NCI-H187 (cell line): ENCODE measurements at places on chromosomes 11 and 22.

- DNase-seq = no peak
Measured at GRCh38 chr11:118530180-118530682, 761 bp upstream of the TMEM25 start.

DNA sequence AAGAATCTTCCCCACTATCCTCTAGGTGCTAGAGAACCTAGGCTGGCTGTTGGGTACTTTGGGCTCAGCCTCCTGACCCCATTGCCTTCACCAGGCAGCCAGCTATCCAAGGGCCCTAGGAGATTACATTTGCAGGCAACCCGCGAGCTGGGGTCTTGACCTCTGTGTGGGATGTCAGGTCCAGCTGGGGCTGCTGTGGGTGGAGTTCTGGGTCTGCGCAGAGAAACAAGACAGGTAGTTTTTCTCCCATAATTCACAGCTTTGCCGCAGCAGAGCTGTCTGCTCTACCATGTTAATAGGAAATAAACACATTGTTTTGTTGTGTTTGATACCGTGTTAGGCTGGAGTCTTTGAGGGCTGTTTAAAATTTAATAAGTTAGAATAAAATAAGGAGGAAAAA, 142.8 kb upstream of the PLET1 start:
- no peak for DNase-seq

- no peak for DNase-seq
Measured at GRCh38 chr11:9697766-9698165, 33.9 kb downstream of the SWAP70 start.

- no peak for DNase-seq
Measured at GRCh38 chr11:36600180-36600579, 2.1 kb upstream of the RAG2 start.

DNA sequence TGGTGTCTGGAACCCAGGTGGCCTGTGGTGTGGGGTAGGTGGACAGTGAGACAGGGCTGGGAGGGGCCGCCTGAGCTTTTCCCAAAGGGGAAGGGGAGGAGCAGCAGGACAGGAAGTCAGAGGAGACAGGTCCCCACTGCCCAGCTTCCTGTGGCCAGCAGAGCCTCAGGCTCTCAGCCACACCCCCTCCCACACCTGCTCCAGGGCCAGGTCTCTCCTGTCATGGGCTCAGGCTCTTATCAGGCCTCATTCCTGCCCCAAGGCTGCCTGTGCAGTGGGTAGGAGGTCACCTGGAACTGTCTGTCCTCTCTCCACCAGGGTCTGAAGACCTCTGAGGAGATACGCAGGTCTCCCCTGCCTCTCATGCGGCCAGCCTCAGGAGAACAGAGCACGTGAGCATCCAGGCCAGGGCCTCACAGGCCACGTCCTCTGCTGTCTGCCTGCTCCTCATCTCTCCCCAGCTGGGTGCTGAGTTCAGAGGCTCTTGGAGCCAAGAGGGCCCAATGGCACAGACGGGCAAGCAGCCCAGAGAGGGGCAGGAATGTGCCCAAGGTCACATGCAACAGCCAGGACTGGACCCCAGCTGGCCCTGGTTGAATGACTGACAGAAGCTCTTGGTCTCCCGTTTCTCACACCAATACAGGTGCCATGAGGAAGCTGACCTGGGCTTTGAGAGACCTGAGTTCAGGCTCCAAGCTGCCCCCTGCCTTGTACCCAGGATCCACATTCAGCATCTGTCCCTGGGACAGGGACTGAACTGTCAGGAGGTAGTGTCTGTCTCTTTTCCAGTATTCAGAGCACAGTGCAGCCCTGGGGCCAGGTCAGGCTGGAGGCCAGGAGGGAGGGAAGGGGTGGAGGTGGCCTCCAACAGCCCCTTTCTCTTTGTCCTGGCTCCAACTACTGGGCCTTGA, 16.7 kb downstream of the STARD10 start:
- no peak for DNase-seq

DNA sequence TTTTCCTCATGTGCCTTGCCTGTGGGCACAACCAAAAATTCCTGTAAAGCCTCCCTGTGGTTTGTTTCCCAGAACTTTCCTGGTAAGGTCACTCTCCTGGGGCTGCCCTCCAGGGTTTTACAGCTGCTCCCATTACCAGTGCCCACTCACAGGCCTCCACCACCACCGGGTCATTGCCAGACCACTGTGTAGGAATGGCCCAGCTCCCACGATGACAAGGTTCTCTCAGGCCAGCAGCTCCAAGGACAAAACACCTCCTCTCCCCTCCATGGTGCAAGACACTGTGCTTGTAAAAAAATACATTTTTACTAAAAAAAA, 96.1 kb upstream of the AKIP1 start:
- DNase-seq = no peak
